ENCODE measurements at places on chromosomes 4 and X. TPM values are rescaled to one million over a fixed set of nuclear protein-coding genes. Genes with fewer than 3 reads are reported as not detected.

DNA sequence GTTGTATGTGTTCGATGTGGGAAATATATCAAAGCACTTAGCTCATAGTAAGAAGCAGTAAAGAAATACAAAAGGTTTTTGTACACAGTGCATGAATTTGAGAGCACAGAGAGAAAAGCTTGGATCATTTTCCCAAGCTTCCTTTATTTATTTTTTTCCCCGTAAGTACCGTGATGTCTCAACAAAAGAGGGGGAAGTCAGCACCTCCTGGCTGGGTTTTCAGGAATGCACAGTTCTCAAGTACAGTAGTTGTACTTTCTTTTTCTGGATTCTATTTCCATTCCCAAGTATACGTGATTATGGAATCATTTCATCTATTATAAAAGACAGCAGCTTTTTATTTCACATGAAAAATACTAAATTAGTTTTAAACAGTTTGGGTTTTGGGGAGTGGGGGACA is 171.5 kb upstream of the EDNRA start:
- peak; percentile 69 for DNase-seq

DNA sequence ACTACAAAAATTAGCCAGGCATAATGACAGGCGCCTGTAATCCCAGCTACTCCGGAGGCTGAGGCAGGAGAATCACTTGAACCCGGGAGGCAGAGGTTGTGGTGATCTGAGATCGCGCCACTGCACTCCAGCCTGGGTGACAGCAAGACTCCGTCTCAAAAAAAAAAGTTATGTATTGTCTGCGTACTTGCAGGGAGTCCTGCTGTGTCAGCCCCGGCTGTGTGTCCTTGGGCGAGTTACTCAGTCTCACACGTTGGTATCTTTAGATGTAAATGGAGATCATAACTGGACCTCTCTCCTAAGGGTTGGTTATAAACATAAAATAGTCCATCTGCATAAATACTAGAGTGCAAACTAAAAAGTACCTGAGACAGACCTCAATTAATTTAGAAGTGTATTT is 22.7 kb upstream of the TBC1D14 start:
- DNase-seq: peak; percentile 38

DNA sequence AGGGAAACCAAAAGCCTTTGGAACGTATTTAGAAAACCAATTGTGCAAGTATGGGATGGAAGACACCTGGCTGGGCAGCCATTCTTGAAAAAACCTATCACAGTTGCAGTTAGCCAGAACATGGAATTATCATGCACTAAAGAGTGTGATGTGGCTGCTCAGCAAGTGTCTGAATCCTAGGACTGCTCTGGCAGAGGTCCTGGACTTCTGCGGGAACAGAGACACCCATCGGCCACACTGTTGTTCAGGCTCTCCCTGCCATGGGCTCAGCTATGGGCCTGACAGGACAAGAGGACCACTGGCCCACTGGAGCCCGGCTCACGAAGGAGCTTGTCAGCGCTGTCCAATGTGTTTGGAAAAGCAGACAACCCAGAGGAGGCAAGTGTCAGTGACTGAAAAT is 115.7 kb upstream of the GPC4 start:
- no peak for DNase-seq

Gene CT45A5
- total RNA-seq: not detected

- DNase-seq: peak; percentile 64
These were observed 101.4 kb upstream of the PDE5A start for GRCh38 chr4:119729835-119730670.

DNA sequence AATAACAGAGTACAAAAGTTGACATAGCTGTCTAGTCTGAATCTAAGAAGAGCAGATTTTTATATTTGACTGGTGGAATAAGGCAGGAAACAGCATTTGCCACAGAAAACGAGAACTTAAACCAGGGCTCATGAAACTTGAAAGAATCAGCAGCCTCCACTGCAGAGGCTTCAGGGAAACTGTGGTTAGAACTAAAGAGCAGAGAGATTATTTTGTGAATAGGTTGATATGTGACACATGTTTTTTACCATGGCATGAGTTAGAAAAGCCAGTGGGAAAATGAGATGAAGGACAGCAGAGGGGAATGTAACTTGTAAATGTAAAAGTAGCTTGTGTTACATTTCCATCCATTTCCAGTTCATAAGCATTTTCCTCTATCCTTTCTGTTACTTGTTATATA is 63.7 kb upstream of the CAMK2D start:
- DNase-seq: no peak

Gene MGAT4D
- not detected for total RNA-seq

GRCh38 chr4:148868191-148868590 is 426.0 kb upstream of the NR3C2 start:
- DNase-seq: no peak

GRCh38 chrX:1178580-1179057 is 33.8 kb downstream of the CRLF2 start:
- DNase-seq: peak; percentile 69

DNA sequence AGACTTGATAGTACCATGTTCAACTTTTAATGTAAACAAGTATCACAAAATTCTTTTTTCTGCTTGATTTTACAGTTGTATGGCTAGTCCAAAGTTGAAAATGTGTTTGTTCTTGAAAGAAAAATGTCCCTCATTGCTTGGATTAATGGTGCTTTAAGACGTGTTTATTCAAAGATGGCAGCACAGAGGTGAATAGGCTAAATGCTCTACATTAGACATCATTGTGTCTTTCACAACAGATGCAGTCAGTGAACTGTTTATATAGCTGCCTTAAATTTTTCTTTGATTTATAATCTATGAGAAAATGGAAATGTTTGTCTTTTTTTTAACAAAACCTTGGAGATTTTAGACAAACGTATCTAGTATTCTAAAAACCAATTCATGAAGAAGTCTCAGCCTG is 137.3 kb downstream of the BMPR1B start:
- no peak for DNase-seq

GRCh38 chr4:55682295-55682694 is 46.2 kb upstream of the NMU start:
- DNase-seq: no peak

DNA sequence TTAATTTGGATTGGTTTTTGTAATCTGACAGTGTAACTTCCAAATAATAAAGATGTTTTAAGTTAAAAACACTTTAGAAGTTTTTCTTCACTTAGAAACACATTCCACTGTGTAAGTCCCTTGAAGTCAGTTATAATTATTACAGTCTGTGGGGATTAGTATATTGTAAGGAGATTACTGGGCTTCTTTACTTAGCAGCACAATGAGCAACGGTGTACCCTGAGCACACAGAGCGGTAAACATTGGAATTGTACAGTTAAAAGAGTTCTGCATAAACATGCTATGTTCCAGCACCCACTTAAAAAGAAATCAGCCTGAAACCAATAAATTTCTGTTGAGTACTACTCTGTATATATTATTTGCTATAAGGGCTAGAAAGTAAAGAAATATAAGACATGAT is 44.3 kb downstream of the CCSER1 start:
- DNase-seq: no peak

DNA sequence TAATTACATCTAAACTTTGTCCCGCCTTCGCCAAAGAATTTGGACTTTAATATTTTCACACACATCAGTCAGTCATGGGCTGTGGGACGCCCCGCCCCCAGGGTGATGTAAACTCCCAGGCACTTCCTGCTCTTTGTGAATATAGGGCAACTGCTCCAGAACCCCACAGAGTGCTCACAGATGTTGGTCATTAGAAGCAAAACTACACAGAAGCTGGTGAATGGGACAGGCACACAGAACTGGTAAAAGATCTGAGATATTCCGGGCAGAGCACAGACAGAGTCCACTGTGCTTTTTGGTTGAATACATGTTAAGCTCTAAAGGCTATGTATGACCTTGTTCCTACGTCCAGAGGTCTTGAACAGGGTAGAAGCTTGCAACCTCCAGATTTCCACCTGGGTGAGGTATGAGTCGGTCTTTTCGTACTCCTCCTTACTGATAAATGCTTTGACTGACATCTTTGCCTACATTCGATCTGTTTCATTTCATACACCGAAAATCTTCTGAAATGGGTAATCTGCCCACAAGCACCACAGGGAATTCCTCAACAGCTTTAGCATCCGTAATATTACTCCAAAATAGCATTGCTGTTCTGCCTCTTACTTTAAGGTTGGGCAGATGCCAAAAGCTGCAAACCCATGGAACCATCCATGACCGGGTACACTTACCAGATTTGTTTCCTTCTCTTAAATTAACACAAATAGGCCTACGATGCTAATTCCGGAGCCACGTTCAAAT is 144.6 kb downstream of the AMELX start:
- DNase-seq: no peak

DNA sequence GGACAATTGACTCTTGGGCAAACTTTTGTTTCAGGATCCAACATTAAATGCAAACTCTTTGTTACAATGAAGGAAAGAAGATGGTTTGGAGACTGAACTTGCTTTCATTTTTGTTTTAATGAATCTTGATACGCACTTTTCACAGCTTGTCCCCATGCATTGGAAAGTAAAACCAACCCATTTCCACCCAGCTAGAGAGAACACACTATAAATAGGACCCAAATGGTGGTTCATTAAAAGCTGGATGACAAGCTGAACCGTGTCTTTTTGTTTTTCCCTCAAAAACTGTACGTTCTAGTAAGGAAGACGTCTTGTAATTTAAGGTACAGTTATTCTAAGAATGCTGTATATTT is 95.3 kb upstream of the EGFL6 start:
- DNase-seq: no peak

GRCh38 chrX:8913655-8914409 is 112.6 kb upstream of the FAM9A start:
- peak; percentile 27 for DNase-seq

Gene KLF8
- 1.8 TPM for total RNA-seq

All from osteoblast (primary cell).